Umbilical cord (tissue), 2 donors: ENCODE measurements at places on chromosomes 12 and 14. TPM values are rescaled to one million over a fixed set of nuclear protein-coding genes. Genes with fewer than 3 reads are reported as not detected.
A peak's percentile ranks its signal among the peaks of the same experiment; 100 is the strongest.

Gene GSG1
- total RNA-seq: 1.2 TPM

Gene GNPNAT1
- total RNA-seq: 13.7 TPM

Gene FRMD6
- 129 TPM for total RNA-seq

Gene GYS2
- total RNA-seq: 0.48 TPM

Gene EIF5
- total RNA-seq: 165 TPM

Gene TRPV4
- total RNA-seq: 0.48 TPM

Gene C12orf54
- total RNA-seq: not detected

Gene RHEBL1
- total RNA-seq: 3.9 TPM

Gene TSHR
- total RNA-seq: 13.0 TPM

Gene CIDEB
- total RNA-seq: 4.8 TPM

Gene GLT1D1
- total RNA-seq: 0.48 TPM

Gene KRT2
- 0.48 TPM for total RNA-seq

- no peak for DNase-seq
These were observed 11.5 kb downstream of the GTF2A1 start for GRCh38 chr14:81209167-81209836.

DNA sequence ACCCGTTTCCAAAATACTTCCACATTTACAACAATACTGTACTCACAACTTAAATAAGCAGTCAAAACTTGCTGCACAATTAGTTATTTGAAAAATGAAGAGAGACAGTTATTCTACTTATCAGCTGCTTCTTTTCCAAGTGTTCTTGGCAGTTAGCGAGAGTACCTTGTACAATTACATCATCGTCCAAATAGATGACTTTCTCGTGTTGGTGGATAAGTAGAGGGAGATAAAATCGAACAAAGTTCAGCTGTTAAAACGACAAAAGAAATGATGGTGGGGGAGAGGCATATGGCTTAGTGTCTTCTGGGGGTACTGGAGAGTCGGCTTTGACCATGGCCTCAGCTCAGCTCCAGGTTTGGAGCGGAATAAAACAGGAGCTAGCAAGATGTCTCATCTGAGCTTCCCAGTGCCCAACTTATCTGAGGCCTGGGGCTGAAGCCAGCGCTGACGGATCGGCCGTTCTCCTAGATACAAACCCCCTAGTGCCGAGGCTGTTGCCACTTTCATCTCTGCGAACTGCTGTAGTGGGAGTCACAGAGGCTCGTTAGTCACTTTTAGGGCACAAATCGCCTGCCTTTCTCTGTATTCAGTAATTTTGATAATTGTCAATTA lies 31.7 kb downstream of the TDG start:
- no peak for DNase-seq

GRCh38 chr12:115075552-115076170 lies 391.7 kb upstream of the TBX3 start:
- DNase-seq: no peak

DNA sequence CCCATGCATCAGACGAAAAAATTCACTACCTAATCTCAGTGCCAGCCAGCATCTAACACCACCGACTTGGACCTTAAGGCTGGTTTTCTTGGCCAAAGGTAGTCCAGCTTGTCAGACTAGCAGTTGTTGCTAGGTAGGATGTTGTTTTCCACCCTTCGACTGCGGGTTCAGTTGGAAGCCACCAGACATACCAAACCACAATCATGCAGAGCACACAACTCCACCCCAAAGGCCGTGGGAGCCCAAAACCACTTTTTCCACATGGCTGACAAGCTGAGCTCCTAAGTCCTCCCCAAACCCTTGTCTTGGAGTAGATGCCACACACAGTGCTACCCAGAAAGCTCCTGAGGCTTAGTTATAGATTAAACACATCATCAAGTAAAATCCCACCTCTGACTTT lies 46.8 kb downstream of the LRIG3 start:
- no peak for DNase-seq

DNA sequence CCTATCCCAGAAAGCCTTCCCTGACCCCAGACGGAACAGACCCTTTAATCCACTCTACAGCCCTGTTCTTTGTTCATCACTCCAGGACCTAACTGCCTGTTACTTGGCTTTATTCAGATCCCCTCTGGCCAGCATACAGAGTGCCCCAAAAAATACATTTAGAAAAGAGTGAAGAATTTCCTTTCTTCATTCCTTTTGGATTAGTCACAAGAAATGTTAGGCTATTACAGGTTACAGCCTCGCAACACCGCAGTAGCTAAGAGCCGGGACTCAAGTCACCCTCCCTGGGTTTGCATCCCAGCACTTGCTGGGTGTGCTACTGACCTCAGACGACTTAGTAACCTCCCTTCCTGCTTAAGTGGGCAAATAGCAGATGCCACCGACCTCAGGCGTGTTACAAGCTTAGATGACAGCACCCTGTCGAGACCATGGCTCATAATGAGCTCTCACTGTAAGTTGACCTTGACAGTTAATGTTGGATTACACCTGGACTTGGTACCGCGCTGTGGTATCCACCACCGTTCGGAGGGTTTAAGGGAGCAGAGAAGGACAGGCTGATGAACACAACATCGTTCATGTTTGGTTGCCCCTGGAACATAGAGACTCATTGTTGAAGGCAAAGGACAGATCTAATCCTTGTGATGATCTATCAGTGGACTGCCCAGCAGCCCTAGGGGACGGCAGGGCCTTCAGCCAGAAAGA lies 12.9 kb downstream of the GLRX5 start:
- DNase-seq: no peak

DNA sequence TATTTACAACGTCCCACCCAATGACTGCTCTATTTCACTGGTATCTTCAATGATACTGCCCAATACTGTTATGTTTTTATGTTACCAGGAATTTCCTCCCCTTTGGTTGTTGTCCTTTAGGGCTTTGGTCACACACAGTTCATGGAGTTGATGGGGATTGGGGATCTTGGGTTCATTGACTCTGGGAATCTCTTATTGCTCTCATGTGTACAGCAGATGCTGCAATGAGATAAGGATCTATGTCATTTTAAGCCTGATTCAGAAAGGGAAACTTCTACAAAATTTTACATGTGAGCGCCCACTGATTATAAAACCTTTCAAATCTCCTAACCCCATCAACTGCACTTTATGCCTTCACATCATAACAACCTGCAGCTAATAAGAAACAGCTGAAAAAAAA lies 67.2 kb downstream of the FAR2 start:
- no peak for DNase-seq

DNA sequence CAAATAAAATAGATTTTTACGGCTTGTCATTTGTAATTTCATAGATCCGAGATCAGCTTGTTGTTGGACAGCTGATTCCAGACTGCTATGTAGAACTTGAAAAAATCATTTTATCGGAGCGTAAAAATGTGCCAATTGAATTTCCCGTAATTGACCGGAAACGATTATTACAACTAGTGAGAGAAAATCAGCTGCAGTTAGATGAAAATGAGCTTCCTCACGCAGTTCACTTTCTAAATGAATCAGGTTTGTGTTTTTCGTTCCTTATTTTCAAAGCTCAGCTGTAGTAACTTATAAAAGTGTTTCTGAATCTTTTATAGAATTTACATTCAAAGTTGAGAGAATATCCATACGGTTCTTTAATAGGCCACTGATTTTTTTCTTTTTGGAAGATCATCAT lies 89.1 kb downstream of the LRRK2 start:
- DNase-seq: no peak

DNA sequence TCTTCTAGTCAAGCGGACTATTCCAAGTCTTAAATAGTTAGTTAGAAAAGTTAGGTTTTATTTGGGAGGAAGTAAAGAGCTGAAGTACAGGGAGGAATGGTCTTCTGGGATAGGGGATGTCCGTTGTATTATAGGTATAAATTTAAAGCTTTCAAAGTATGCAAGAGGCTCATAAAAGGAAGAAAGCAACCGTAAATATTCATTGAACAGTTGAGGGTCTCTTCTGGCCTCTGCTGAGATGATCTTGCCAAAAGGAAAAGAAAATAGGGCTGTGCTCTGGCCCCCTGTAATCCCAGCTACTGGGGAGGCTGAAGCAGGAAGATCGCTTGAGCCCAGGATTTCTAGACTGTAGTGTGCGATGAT lies 377 bp upstream of the TIMELESS start:
- no peak for DNase-seq

- DNase-seq: peak; percentile 77
These were observed 15.0 kb downstream of the GXYLT1 start for GRCh38 chr12:42129595-42130204.

GRCh38 chr12:64009321-64010068 lies 165.0 kb downstream of the SRGAP1 start:
- no peak for DNase-seq

GRCh38 chr12:13044002-13044905 lies at the start of gene FAM234B:
FAM234B (plus strand) TSS chr12:13044381; CDS start chr12:13044404, 23 bp downstream.
- DNase-seq: peak; percentile 68

DNA sequence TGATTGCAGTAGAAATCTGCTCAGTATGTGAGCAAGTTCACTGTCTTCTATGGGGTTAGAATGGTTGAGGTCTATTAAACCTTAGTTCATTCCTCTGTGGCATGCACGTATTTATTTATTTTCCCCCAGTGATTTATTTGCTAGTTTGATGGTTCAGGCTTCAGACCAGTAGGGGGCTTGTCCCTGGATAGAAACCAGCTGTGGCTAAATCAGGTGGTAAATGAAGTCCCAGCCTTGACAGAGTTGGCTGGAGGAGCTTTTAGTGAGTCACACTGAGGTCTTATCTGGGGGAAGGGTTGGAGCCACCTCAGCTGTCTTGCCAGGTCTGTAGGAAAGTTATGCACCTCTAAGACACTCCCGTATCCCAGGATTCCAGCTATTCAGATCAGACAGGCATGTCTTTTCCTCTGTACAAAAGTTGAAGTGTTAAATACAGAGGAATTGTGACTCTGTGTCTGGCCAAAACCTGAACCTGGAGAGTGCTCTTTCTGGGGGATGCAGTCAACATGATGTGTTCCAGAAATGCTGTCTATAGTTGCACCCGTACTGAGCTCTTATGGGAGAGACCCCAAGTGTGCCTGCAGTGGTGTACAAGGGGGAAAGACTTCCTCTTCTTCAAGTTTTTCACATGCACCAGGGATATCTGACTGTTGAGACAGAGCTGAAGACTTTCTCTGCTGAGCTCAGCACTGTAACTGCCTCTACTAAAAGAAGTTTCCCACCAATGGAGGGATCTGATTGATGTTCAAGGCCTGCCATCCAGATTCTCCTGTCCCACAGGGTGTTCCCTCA lies 1322.1 kb downstream of the TMEM121 start:
- no peak for DNase-seq

- no peak for DNase-seq
These were observed 4.5 kb upstream of the CACNA2D4 start for GRCh38 chr12:1922985-1923384.

- DNase-seq: no peak
These were observed 174.2 kb upstream of the ATP2B1 start for GRCh38 chr12:89882792-89883191.

DNA sequence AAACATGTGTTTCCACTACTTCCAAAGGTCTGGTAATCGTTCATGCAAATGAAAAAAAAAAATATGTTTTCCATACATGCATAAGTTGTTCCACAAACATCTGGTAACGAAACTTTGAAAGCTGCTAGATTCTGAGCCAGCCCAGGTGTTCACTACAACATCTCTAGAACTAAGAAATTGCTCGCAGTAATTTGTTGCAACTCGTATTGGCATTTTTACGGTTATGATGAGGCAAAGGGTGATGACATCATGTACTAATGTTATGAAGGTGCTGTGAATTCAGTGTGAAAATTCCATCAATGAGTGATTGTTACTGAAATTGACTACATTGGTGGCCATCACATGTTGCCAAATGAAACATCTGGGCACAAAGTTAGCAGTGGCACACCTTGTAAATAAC lies 31.9 kb upstream of the CCDC91 start:
- no peak for DNase-seq

DNA sequence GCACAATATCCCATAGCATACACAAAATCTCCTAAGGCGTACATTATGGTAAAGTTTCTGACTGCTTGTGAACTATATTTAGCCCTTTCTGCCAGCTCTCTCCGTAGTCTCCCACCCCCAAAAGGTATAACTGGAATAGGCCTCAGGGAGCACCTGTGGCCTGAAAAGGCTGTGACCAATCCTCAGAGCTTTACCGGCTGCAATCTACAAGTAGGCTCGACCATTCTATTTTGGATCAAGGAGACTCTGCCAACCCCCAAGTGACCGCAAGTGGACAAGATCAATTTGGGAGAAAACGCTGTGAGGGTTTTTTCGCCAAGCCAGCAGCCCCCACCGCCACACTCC lies 1.2 kb downstream of the PPTC7 start:
- no peak for DNase-seq

- no peak for DNase-seq
These were observed 58.2 kb downstream of the HMGA2 start for GRCh38 chr12:65882486-65882885.

- DNase-seq: no peak
These were observed 217.3 kb downstream of the SYT10 start for GRCh38 chr12:33222357-33222756.

DNA sequence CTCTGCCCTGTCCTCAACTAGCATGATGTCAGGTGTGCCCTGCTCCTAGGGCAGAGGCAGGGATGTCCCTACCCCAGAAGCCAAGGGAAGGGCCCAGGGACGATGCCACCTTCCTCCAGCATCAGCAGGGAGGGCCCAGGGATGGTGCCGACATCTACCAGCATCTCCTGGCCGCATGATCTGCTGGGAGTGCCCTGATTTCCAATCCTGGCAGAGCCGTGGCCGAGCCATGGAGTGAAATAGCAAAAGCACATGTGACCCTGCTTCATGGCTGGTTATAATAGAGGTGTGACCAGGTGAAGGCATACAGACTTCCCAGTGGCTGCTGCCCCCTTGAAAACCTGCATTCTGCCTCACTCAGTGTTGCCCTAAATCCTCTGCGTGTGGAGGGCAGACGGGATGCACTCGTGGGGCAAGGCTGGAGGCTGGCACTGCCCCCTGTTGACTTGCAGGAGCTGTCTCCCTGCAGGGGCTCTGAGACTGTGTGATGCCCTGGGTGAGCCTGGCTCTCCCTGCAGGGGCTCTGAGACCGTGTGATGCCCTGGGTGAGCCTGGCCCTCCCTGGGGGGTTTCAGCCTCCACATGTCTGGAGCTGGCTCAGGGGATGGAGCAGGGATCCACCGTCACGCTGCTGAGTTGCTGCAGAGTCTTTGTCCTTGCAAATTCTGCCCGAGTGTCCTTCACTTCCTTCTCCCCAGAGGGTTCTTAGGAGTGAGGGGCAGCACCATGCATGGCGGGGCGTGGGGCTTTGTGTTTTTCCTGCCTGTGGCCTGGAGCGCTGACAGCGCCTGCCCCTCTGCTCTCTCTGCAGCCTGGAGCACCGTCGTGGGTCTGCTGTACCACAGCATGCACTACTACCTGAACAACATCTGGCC lies 51.7 kb downstream of the ADGRD1 start:
- DNase-seq: no peak

DNA sequence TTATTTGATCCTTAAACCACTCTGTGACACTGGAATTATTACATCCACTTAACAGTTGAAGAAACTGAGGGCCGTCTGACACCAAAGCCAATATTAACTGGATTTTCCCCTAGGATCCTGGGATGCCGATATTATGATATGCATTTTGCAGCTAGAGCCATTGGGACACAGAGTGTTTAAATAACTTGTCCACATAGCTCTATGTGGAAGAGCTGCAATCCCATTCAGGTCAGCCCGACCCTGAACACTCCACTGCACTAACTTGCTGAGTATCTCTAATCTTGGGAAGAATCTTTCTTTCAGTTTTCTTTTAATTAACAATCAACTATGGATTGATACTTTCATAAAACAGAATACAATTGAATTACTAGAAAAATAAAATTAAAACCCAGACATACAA lies 37.9 kb downstream of the RMST start:
- DNase-seq: no peak
